Forelimb muscle (tissue), 1 donor: ENCODE measurements at places on chromosomes 5 and 9. TPM values are rescaled to one million over a fixed set of nuclear protein-coding genes. Genes with fewer than 3 reads are reported as not detected.

The SUSD3 gene
- 3.3 TPM for polyA plus RNA-seq

The SCGB3A2 gene
- not detected for polyA plus RNA-seq

The ARHGEF37 gene
- 4.3 TPM for polyA plus RNA-seq

The CDH18 gene
- 6.6 TPM for polyA plus RNA-seq

The ARID3C gene
- polyA plus RNA-seq = not detected

The UAP1L1 gene
- 1.9 TPM for polyA plus RNA-seq

The SIMC1 gene
- polyA plus RNA-seq = 13.1 TPM

The WDR5 gene
- polyA plus RNA-seq = 45.9 TPM

The CARD9 gene
- 0.82 TPM for polyA plus RNA-seq

The CNTRL gene
- polyA plus RNA-seq = 17.8 TPM

The ASS1 gene
- 38.9 TPM for polyA plus RNA-seq

DNA sequence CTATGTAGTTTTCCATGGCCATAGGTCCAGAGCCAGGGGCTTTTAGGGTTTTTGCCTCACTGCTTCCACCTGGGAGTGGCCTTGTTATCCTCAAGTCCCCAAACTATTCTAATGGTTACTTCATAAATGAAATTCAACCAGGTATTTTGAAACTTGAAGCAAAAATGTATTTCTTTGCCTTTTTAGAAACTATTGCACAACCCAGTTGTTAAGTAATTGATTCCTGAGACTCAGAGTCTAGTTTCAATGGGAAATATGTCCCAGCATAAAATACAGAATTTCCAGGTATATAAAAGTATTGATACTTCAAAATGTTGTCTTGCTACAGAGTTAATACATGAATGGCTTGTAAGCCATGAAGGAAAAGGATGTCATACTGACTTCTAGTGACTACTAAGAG is 456.2 kb upstream of the DAB2 start:
- no peak for DNase-seq

- no peak for DNase-seq
Measured at GRCh38 chr9:21102305-21102704, 24.6 kb upstream of the IFNB1 start.

DNA sequence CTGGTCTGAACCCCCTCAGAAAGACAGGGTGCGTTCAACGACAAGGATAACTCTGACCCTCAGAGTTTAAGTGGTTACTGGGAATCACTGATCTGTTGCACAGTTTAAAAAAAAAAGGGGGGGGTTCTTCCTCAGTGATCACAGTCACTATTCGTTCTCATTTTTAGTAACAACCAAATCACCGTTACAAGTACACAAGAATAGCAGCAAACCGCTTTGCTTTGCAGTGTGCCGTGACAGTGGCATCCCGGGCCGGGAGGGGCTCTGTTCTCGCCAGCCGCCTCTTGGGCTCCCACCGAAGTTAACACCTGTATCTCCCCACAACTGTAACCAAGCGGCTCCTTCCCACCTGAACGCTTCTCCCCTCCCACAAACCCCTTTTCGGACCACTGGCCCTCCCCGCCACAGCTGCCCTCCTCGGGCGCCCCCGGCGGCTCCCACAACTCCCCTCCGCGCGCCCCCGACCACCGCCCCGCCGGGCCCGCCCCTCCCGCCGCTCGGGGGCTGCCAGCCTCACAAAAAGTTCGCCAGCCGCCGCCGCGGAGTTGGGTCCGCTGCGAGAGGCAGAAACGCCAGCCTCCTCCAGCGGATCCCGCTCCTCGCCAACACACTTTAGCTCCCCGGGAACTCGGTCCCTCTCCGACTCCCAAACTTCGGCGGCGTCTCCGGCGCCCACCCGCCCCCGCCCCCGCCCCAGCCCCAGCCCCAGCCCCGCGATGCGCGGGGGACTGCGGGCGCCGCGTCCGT is 1.2 kb downstream of the SSBP2 start:
- no peak for DNase-seq

- no peak for DNase-seq
Measured at GRCh38 chr5:53362521-53362941, 117.9 kb upstream of the FST start.

- DNase-seq = no peak
Measured at GRCh38 chr5:28305891-28306290, 1267.5 kb upstream of the CDH9 start.

DNA sequence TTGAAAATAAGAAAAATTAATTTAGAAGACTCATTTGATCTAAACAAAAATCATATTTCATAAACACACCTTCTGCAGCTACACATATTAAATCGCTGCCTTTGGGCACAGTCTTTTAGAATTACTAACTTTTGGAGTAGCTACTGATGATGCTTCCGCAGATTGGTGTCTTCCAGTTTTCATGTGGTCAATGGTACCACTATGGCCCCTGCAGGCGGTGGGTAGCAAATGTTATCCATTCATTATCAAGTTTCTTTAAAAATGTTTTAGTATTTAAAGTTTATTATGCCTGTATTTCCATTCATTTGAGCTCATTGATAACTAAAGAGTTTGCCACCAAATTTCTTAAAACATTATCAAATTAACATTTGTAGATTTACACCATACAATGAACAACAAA is 122.9 kb upstream of the GRAMD2B start:
- no peak for DNase-seq

DNA sequence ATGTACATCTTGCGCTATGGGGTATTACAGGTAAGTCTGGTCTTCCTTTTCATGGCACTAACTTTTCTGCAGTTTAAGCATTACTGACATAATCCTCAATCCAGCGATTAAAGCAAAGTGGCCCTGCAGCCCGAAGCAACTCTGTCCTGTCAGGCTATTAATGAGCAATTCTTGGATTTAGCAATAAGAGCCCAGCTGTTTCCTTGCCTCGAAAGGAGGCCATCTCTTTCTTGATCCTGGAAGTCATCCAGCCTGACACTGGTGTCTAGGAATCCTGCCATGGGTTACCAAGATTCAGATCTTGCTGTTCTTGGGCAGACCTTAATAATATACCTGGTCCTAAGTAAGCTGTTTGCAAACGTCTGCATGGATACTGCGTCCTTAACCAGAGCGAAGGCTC is 102.0 kb downstream of the RFK start:
- DNase-seq = no peak

GRCh38 chr5:174448662-174449061 is 275.7 kb upstream of the MSX2 start:
- DNase-seq = no peak

- no peak for DNase-seq
Measured at GRCh38 chr5:76620166-76620565, 3.0 kb downstream of the F2RL2 start.

GRCh38 chr5:144328494-144328893 is 157.8 kb downstream of the KCTD16 start:
- no peak for DNase-seq

GRCh38 chr5:1383344-1383743 is 38.4 kb upstream of the CLPTM1L start:
- DNase-seq = no peak

GRCh38 chr9:95451065-95451426 is 65.7 kb downstream of the PTCH1 start:
- no peak for DNase-seq

DNA sequence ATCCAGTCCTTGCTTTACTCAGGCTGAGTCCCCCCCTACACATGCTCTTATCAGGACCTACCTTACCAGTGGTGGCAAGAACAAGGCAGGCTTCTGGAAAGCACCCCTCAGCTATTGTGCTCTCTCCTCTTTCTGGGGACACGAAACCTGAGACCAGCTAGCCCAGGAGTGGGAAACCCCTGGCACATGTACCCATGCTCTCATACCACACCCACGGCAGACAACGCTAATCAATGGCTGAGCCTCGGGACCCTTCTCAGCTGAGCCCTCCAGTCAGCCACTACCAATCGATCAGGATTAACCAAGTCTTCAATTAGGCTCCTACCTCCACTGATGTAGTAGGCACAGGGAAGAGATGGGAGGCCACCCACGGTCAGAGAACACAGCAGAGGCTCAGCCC is 65.1 kb downstream of the VAV2 start:
- no peak for DNase-seq

- no peak for DNase-seq
Measured at GRCh38 chr5:93100428-93100827, 480.6 kb downstream of the NR2F1-AS1 start.

- no peak for DNase-seq
Measured at GRCh38 chr5:174895360-174895759, 171.0 kb downstream of the MSX2 start.

GRCh38 chr9:134589748-134590147 is 51.9 kb upstream of the COL5A1 start:
- DNase-seq = no peak

- DNase-seq = no peak
Measured at GRCh38 chr5:179371681-179372680, 26.7 kb upstream of the ADAMTS2 start.

GRCh38 chr5:109328626-109329025 is 81.1 kb downstream of the PJA2 start:
- DNase-seq = no peak

DNA sequence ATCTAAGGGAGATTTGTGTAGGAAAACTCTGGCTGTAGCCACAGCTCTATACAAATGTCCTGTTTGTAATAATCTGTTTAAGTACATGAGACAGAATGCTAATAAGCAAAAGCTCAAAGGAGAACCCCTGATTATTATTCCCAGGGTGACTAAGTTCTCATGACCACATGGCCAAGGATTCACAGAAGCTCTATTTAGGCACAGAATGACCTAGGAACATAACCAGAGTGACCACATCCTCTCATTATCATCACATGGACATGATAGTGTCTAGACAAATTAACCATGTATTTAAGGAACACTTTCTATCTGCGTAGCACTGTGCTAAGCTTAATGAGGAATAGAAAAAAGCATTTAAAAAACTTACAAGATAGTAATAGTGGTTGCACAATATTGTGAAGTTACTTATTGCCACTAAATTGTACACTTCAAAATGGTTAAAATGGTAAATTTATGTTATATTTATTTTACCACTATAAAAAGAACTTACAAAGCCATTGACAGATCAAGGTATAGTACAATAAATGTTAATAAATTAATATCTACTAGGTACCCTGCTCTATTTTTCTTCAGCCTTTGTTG is 56.3 kb downstream of the STX17 start:
- no peak for DNase-seq

- no peak for DNase-seq
Measured at GRCh38 chr5:55714749-55715148, 2.6 kb upstream of the SLC38A9 start.

DNA sequence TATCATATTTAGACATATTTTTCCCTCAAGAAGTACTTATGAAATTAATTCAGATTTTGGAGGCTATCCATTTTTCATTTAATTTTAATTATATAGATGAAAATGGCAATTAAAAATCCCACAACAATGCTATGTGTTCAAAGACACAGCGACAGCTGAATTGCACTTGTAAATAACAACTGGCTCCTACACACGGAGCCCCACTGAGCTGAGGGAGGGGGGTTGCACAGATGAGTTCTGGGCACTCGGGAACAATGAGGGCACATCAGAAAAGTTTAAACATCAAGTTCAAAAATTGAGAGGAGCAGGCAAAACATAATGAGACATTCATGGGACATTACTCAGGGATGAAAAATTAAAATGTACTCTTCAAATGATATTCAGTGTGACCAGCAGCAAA is 104.9 kb downstream of the MARCHF3 start:
- no peak for DNase-seq

DNA sequence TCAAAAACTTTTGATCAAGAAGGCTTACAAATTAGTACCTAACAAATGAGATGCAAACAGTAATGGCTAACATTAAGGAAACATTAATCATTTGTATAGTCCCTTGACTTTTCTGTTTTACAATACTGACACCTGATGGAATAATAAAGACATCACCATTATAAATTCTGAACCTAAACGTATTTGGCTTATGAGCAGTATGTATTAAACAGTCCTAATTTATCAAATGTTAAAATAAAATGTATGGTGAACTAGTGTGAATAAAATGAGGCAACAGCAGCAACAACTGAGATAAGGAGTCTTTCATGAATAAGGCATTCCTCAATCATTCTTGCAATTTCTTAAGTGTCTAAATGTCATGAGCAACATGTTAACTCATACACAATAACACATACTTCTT is 6.0 kb downstream of the PUM3 start:
- no peak for DNase-seq

GRCh38 chr5:178866946-178867345 is 7.2 kb downstream of the ZNF354B start:
- DNase-seq = no peak

DNA sequence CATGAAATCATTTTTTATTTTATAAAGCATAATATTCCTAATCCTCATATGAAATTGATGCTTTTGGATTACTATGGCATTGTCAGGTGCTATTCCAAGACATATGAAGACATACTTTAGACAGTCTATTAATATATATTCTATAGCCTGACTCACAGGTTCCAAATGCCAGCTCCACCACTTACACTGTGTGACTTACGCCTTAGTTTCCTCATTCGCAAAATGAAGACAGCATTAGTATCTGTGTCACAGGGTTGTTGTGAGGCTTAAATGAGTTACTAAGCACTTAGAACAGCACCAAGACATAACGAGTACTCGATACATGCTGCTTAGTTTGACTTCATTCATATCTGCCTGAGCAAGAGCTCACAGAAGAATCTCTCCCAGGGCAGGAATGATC is 132.2 kb upstream of the PTGER4 start:
- no peak for DNase-seq

DNA sequence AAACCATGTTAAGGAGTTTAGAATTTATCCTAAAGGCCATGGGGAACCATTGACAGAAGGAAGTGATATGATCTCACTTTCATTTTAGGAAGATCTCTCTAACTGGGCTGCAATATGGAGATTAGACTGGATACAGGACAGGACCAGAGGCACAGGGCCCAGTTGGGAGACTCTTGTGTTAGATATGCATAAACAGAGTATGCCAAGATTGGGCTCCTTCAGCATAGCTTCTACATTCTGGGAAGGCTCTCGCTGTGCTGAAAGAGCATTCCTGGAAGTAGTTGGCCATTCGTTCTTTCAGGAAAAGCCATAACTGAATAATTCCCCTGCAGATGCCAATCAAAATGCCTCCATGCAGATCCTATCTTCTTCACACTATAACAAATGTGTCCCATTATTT is 204.5 kb downstream of the CWC27 start:
- no peak for DNase-seq

GRCh38 chr5:135203593-135204036 is 169.6 kb upstream of the PITX1 start:
- no peak for DNase-seq

DNA sequence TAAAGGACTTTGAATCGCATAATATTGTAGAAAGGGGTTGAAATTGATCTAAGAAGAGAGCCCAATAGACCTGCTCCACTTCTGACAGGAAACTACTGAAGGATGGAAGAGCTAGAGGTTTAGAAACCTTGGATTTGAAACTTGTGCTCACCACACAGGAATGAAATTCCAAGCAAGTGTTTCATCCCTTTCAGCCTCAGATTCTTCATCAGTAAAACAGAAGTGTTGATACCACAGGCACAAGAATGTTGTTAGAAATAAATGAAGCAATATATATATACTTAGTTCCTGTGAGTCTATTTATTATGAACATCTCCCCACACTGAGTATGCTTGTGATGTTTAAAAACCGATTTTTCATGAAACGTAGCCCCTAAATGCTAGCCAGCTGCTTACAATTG is 43.8 kb downstream of the PRRC1 start:
- no peak for DNase-seq
